Activated T-cell treated with anti-CD3 and anti-CD28 coated beads for 4 hours (primary cell): ENCODE measurements at places on chromosomes 1 and 21.

GRCh38 chr1:54408147-54409066 lies 2.2 kb upstream of the SSBP3 start:
- no peak for DNase-seq

- DNase-seq = no peak
Observed at GRCh38 chr1:155777582-155777981, 79.4 kb downstream of the GON4L start.

- no peak for DNase-seq
Observed at GRCh38 chr21:41215856-41216408, 48.0 kb downstream of the BACE2 start.

GRCh38 chr1:153734396-153735089 lies 6.7 kb downstream of the INTS3 start:
- DNase-seq = no peak

GRCh38 chr1:244030481-244031040 lies 20.5 kb upstream of the ZBTB18 start:
- no peak for DNase-seq

- no peak for DNase-seq
Observed at GRCh38 chr1:37612186-37612585, 16.4 kb upstream of the GNL2 start.
